ENCODE measurements at places on chromosomes 2 and 18.

DNA sequence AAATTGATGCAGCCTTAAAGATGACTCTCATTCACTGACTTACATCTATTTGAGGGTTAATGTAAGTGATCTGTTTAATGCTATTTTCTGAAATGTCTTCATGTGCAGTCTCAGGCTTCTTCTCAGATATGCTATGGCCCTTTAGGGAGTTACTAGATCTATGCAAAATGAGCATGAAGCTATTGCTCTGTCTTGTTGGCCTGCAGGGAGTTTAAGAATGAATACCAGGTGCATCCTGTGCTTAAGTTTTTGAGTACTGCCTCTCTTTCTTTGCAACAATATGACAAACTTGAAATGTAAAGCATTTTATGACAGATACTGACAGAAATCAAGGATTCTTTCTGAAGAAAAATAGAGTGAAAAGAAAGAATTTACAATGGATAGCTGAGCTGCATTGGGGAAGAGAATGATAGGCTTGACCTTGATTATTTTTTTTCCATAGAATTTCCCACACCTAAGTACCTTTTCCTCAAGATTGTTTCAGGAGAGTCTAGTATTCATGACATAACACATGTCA, 1058.3 kb upstream of the TMEFF2 start:
- DNase-seq: no peak

DNA sequence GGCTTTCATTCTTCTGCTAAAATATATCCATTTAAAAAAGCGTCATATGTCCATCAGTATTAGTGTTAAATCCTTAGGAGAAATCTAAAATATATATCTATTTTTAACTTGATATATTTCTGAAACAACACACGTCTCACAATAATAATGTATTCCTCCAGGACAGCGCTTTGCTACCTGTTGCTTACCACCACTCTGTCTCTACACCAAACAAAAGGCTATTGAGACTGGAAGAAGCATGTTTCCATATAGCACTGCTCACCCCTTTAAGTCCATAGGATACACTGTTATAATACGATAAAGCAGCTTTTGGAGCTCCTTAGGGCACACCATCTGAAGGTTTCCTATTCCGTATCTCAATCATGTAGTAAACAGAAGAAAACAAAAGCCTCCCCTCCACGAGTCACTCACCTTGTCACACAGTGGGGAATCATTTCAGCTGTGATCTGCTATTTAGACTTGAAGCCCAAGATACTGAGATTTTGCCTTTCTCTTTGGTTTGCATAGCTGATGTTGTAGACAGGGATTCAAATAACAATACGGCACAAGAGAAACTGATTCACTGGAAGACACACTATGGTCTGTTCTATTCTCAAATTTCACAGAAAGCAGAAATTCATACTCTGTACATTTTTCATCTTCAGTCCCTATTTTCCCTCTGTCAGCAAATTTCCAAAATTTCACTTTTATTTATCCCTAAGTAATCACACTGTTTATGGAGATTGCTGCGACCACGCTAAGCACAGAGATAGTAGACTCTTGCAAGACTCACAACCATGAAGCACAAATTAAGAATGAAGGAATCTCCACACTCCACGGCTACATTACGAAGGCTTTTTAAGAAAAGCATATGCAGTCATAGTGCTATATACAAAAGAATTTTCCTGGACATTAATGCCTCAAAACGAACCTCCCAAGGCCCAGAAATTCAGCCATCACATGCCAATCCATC, 187.1 kb downstream of the TCF4 start:
- no peak for DNase-seq

GRCh38 chr2:64359892-64360657, 93.9 kb upstream of the LGALSL start:
- no peak for DNase-seq

GRCh38 chr2:19187323-19188020, 171.0 kb downstream of the OSR1 start:
- DNase-seq: no peak

- DNase-seq: no peak
These were observed 132.2 kb downstream of the BIRC6 start for GRCh38 chr2:32489061-32489460.

GRCh38 chr2:97656129-97656755, 7.6 kb downstream of the ACTR1B start:
- no peak for DNase-seq

DNA sequence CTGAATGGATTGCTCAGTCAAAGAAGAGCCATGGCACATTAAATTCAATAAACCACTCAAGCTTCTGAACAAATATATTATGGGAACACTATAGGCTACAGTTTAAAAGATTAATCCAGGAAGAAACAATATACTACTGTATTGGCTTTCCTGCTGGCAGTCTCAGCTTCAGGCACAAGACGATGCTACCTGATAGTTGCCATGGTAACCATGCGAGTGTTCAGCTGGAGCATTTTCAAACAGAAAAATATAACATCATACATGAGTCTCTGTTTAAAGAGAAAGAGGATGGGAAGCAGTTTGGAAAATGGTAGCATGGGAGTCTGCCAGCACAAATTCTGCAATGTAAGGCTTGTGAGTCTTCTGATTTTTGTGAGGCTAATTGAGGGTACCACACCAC, 65.9 kb upstream of the CPO start:
- no peak for DNase-seq

DNA sequence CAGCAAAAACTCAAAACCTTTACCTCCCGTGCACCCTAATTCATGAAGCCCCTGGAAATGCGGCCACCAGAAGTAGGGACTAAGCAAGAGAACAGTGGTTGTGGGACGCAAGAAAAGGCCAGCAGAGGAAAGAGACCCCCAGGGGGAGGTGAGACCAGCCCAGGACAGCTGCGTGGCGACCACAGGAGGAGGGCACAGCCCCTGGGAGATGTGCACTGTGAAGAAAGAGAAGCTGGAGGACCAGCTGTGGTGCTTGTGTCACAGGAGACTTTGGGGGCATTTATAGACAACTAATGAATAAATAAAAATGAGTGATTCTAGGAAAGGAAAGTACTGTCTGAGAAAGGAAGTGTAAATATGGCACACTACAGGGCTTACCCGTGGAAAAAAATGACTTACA, 263.8 kb downstream of the EIPR1 start:
- DNase-seq: no peak

- DNase-seq: no peak
These were observed 834 bp upstream of the BUB1 start for GRCh38 chr2:110678457-110679336.

DNA sequence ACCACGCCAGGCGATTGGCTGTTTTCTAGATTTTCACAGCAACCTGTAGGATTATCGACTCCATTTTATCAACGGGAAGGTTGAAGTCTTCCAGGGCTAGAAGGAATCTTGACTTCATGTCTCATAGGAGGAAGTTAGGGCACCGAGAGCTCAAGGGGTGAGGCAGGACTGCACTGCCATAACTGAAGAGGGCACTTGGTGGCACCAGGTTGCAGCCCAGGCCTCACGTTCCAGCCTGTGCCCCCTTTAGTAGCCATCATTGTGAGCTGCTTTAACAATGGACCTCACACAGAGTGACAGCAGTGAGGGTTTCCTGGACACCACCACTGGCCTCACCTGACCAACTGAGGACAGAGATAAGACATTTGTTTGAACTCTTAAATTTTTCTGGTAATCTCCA, 22.9 kb upstream of the RPL37A start:
- no peak for DNase-seq

DNA sequence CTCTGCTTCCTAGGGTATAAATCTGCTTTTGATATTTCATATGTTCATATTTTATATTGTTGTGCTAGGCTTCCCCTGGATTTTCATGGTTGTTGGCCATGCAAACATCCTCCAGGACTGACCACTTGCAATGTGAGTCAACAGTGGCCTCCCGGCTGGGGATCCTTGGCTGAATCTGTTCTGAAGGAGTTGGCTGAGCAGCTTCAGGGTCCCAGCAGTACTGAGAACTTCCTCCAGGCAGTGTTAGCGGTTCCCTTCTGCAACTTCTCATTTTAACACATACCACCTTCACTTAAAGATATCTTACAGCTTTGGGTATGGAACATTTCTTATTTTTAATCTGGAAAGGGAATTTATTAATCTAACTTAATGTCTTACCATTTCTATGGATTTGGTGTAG, 122.1 kb downstream of the DTNB start:
- no peak for DNase-seq

- DNase-seq: no peak
These were observed 162.9 kb upstream of the KYNU start for GRCh38 chr2:142714600-142714999.

- DNase-seq: no peak
These were observed 133.7 kb downstream of the MSH2 start for GRCh38 chr2:47536696-47537095.
